SHP77 treated with DMSO at 0.1 percent for 48 hours (cell line): ENCODE measurements at places on chromosomes 2 and 18.

DNA sequence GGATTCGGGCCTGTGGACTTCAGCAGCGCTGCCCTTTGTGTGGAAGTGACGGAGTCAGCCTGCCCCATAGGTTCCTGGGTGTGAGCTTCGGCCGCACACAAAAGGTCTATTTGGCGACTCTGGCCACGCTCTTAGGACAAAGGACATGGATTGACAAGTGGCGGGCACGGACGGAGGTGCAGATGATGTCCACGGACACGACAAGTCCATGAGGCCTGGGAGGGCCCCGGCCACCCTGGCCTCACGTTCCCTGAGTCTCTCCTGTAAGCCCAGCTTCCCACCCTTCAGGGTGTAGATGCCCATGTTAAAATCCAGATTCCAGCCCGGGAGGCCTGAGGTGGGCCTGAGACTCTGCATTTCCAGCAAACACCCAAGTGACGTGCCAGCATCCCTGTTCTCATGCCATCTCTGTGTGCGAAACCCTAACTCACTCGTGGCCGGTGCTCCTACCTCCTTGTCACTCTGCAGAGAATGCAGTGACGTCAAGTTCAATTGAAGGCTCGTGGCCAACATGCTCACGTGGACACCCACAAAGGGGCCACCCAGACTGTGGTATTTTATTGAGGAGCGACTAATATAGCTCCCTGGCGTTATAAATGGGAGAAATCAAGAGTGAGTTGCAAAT is 111.7 kb downstream of the RTP5 start:
- DNase-seq = no peak

DNA sequence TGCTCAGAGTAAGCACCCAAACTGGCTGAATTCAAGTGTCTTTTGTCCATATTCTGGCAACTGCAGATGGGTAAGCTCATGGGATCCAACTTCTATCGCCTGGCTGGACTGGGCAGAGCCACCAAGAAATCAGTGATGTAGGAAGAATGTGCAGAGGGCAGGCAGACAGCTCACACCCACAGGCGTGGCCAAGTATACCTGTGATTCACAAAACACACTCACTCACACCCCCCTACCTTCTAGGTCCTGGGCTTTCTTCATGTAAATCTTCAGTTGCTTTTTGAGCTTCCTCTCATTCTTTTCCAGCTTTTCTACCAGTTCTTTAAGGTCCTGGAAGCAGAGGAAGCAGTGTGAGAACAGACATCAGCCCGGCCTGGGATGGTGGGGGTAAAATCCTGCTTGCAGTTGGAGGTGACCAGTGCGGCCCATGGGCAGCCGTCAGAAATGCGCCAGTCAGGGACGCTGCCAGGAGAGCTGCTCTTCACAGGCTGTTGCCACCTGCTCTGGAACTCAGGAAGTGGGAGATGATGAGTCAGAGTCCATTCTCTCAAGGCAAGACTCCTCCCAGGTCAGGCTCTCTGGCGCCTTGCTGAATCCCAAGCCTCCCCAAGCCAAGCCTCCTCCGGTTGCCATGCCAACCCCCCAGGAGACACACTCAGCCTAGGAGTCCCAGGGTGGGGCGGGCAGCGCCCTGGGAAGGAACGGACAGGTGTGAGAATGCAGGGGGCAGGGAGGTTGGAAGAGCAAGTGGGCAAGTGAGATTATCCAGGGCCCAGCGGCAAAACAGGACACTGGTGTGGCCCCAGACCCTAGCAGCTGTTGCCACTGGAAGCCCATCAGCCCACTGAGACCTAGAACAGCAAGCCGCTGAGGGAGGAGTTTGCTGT is 36.2 kb upstream of the ACAA2 start:
- DNase-seq = no peak

DNA sequence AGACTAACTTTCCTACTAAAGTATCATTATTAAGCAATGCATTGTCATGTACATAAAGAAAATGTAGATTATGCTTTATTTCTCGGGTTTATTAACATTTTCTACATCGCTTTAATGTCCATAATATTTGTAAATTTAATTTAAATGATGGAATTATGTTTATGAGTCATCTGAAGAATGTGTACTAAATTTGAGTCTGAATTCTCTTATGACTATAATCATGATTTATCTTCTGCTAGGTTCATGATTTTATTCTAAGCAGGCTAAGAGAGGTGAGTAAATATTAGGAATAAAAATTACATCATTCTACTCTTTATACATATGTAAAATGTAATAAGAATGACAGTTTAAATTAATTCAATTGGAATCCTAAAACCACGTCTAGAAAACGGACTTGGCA is 206.3 kb upstream of the NOL4 start:
- no peak for DNase-seq

DNA sequence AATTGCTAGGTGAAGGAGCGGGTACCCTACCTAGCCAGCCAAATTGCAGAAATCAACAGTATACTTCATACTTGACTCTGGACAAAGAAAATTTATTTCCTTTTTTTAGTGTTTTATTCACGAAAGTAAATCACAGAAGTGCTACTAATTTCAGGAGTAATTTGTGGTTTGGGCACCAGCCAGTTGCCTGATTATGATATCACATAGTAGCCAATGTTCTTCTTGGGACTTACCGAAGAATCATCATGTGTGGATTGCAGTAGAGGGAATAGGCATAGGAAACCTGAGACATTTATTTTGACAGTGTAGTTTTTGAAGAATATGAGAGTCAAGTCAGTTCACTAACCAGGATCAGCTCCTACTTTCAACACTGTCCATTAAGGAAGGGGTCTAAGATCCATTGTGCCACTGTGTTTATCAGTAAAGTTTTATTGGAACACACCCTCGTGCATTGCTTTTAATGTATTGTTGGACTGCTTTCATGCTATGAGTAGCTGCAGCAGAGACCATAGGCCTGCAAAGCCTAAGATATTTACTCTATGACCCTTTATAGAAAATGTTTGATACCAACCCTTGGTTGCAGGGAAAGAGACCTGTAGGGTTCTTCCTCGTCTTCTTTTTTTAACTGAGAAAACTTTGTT is 32.1 kb downstream of the TNFRSF11A start:
- DNase-seq = no peak

GRCh38 chr2:10238991-10239485 is 63.7 kb upstream of the HPCAL1 start:
- DNase-seq = no peak

- no peak for DNase-seq
Observed at GRCh38 chr18:34626404-34627136, 83.5 kb upstream of the DTNA start.

- no peak for DNase-seq
Observed at GRCh38 chr18:74388227-74388626, 68.9 kb downstream of the DIPK1C start.

DNA sequence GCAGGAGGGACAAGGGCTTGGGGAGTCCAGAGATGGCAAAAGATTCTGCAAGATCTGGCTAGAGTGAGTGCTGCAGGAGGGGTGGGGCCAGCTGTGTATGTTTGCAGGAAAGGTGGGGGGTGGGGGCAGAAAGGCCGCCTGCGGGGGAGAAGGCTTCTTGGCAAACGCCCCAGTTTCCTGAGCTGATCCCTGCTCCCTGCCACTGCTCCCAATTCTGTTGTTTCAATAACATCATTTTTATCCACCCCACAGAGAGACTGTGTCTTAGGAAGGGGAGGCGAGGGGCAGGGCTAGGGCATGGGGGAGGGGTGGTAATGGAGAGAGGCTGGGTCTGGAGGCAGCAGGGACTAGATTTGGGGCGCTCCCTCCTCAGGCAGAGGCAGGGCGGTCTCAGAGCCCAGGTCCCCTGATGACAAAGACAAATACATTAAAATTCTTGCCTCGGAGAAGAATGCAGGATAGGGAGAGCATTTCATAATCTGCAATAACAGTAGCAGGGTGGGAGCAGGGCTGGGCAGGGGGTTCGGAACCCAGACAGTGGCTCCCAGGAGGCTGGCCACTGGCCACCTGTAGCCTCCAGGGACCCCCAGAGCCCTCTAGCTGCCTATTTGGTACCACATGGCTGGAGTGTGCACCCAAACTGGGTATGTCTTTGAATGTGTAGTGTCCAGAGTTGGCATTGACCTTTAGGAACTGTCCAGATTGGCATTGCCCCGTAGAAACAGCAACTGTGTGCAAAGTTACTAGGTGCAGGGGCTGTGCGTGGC is 2.1 kb upstream of the WNT6 start:
- DNase-seq = no peak

DNA sequence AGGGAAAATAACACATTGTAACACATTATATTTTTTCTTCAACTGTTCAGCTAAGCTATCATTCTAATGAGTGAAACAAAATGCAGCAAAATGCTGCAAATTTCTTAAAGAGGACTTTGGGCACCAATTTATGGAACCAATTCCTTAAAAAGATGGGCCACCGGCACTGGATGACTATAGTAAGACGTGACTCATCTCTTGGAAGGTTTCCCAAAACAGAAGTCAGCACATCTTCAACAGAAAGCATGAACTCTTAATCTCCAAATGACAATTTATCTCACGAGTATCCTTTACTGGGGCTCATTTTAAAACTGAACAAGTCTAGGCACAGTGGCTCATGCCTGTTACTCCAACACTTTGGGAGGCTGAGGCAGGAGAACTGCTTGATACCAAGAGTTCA is 213.4 kb downstream of the CDH20 start:
- DNase-seq = no peak

GRCh38 chr2:54728669-54729120 is 5.2 kb downstream of the EML6 start:
- no peak for DNase-seq

GRCh38 chr2:69208023-69208595 is 178.9 kb downstream of the GFPT1 start:
- DNase-seq = no peak

DNA sequence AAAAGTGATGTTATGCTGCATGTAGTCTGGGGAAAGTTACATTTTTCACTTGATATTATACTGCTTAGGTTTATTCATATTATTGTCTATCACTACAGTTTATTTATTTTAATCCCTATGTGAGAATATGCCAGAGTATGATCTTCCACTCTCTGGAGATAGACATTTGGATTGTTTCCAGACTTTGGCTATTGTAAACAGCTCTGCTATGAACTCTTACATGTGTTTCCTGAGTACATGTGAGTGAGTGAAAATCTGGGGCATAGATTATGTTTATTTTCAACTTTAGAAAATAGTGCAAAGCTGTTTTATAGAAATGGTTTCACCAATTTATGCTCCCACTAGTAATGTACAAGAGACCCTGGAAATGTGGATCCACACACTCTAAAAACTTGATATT is 49.0 kb upstream of the EPAS1 start:
- DNase-seq = no peak

GRCh38 chr2:121456325-121456724 is 74.4 kb upstream of the RNU4ATAC start:
- DNase-seq = no peak

- no peak for DNase-seq
Observed at GRCh38 chr18:9612977-9613376, 1.4 kb downstream of the PPP4R1 start.

DNA sequence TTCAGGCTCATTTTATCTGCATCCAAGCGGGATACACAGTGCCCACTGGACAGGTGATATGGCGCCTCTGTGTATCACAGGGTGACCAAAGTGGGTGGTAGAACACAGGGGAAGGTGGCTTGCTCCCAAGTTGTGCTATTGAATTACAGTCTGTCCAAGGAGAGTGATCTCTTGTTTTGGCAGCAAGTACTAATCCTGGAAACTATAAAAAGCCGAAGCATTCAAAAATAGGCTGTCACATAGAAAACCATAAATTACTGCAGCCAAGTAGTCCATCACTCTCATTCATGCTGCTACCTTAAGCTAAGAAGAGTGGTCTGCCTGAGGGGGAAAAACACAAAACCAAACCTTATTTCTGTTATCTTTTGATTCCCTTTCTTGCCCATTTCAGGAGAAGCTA is 237.1 kb upstream of the POU3F3 start:
- DNase-seq = no peak

- no peak for DNase-seq
Observed at GRCh38 chr2:72153924-72154323, 6.3 kb upstream of the CYP26B1 start.
